Trophoblast cell (in vitro differentiated cells and primary cell): ENCODE measurements at places on chromosomes 7 and 10.

DNA sequence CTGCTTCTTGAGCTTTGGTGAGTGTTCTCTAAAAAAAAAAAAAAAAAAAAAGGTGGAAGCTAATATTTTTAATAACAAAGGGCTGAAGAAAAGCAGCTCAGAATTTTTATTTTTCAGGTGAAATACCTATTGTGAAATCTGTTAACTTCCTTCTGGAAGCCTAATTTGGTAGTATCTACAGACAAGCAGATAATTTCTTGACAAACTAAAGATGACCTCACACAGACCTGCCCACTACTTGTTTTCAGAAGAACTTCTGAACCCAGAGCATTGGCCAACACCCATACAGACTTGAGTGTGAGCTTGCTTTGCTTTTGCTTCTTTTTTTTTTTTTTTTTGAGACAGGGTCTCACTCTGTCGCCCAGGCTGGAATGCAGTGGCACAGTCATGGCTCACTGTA lies 31.2 kb downstream of the LRRC4 start:
- DNase-seq: no peak

GRCh38 chr10:54108961-54109360 lies 692.1 kb downstream of the PCDH15 start:
- DNase-seq: no peak

DNA sequence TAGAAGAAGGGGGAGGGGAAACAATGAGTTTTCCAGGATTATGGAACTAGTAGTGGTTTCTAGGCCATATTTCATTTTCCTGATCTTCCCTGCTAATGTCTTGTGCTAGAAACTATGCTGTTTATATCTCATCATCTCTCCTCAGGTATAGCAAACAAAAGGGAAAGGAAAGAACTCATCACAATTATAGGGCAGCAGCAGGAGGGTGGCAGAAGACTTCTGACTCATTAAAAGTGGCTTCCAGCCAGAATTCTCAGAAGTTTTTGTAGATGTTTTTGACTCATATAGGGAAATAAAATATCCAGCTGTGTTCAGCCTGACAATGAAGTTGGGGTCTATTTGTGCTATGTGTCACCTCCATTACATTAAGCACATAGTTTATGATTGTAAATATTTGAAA lies 6.5 kb downstream of the AHR start:
- DNase-seq: peak; percentile 42

GRCh38 chr7:55794527-55794926 lies 68.0 kb downstream of the SEPTIN14 start:
- DNase-seq: peak; percentile 67

DNA sequence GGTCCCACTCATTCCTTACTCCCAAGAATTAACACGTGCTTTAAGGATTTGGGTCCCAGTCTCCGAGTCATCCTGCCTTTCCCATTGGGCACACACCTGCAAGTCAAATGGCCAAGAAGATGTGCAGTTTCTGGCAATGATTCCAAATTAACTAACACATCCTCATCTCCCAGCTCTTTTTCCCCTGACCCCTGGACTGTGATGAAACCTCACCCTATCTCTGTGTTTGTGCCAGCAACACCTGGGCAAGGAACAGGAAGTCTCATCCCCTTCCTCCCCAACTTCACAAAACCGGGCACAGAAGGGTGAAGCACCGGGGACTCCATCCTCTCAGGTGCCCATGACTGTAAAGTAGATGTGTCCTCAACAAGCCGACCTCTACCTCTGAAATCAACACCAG lies 54.8 kb downstream of the PLXNA4 start:
- DNase-seq: no peak

GRCh38 chr7:85023066-85023712 lies 163.7 kb downstream of the SEMA3D start:
- DNase-seq: peak; percentile 85

- DNase-seq: peak; percentile 69
These were observed 470.0 kb downstream of the SUGCT start for GRCh38 chr7:40604601-40605438.

DNA sequence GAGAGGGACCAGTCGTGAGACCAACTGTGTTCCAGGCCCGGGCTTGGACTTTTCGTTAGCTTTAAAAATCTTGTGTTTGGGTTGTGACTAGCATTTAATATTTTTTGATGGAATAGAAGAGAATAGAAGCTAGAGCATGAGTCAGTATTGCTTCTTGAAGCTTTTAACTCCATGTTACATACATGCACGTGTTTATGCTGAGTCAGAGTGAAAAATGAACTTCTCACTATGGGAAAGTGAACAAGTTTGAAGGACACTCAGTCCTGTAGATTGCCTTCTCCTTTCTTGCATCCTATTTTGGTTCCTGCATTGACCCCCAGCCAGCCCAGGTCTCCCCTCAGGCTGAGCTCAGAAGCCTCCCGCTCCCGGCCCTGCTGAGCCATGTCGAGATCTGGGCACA lies 31.8 kb downstream of the GHRHR start:
- no peak for DNase-seq

DNA sequence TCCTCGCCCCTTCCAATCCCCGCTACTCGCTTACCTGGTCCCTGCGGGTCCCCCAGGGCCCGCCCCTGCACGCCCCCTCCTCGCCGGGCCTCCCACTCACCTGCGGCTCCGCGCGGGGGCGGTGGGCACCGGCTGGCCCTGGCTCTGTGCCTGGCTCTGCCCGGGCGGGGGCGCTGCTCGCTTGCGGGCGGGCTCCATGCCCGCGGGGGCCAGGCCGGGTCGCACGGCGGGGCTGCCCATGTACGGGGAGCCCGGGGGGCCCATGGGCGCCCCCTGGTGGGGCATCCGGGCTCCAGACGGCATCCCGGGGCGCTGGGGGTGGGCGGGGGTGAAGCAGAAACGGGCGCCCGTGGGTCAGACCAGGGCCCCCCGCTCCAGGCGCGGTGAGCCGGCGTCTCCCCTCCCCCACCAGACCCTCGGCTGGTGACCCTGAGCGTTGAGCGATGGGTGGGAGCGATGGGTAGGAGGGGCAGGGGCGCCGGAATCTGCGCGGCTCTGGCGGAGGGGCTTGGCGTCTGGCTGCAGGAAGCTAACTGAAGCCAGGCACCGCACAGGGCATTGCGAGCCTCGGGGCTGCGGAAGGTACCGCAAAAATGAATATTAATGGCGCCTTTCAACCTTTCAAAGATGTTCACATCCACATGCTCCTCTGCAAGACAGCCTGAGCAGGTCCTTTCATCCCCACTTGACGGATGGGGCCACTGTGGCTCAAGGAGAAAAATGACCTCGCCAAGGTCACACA lies 3.0 kb downstream of the SMARCD3 start:
- no peak for DNase-seq

DNA sequence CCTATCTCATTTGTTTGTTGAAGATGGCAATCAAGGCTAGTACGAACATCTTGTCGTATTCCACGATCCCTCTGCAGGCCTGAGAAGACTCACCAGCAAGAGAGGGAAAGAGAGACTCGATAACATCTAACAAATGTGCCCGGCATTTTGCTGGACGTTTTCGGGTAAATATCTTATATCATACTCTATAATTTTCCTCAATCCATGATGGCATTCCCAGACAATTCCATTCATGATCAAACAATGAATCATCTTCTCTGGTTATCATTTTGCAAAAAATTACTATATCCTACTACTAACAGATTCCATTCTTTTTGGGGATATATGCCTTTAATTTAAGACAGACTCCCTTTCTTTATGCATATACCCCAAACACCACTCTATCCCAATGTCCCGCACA lies 118.1 kb downstream of the TYW1B start:
- DNase-seq: peak; percentile 34

DNA sequence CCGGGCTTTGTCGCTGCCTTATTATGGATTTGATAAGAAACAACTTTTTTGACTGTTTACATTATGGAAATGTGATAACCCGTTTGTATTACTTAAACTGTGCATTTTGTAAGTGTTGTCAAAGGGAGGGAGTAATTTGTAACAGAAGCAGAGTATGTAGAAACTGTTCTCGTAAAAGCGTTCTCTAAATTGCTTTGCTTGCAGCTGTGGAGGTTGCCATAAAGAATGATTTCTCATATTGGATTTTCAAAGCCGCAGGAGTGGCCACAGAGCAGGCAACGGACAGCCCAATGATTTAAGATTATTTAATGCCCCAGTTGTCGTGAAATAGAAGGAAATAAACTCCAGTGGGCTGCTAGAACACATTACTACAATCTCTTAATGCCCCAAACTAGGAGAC lies 114.0 kb upstream of the INSYN2A start:
- DNase-seq: no peak

DNA sequence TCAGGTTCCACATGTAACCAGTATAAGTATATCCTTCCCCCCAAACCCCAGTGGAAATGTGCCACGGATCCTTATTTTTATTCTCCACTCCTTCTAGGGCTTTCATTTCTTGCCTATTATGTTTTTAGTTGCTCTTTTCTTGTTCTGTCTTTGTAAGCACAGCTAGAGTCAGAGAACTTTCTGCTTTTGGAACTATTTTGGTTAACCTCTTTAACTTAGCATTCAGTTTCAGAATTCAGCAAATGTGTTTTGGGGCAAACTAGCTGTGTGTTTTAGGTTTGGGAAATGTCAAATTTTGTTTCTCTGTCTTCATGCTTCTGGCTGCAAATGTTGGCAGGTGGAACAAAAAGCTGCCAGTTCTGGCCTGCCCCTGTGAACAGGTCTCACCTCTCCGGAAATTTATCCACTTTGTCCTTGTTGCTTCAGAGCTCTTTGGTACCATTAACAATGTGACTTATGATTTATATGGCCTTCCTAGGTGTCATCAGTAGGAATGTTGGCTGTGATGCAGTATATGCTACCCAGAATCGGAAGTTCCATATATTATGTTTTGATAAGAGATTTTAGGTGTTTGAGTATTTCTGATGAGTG lies 156.1 kb downstream of the ADK start:
- no peak for DNase-seq

- no peak for DNase-seq
These were observed 2.3 kb downstream of the CALU start for GRCh38 chr7:128741491-128741890.

GRCh38 chr7:124996778-124997177 lies 67.2 kb upstream of the POT1 start:
- DNase-seq: peak; percentile 43

DNA sequence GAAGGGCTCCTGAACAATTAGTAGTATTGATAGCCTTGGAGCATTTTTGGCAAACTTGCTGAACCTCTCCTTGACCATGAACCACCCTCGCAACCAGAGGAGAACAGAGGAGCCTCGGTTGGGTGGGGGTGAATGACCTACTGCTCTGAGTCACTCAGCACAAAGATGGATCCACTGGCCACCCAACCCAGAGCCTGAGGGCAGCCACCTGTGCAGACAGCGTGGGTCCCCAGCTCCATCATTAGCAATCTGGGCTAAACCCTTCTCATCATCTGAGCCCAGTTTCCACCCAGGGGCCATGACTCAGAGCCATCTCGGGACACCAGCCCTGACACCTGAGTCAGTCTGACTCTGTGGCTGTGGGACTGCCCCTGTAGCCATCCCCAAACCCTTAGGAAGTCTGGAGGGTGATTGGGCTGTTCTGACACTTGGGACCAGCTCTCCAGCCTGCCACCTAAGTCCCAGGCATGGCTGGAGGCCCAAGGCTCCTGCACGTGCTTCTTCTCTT lies 171.8 kb upstream of the GPR26 start:
- DNase-seq: no peak

- DNase-seq: no peak
These were observed 260.2 kb upstream of the BMPER start for GRCh38 chr7:33645104-33645503.

DNA sequence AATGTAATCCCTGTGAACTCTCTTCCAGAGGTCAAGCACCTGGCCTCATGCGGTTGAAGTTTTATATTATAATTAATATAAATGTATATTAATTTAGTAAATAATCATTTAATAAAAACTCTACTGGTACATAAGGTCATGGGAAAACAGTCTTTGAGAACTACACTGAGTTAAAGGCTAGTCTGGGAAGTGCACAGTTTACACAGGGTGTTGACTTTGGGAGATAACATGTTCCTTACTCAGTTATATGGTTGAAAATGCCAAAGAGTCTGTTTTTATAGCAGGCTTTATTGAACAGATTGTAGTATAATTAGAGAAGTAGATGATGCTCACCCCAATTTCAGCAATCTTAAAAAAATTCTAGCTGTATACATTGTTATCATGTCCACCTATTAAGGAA lies 735.9 kb downstream of the GATA3 start:
- DNase-seq: no peak

DNA sequence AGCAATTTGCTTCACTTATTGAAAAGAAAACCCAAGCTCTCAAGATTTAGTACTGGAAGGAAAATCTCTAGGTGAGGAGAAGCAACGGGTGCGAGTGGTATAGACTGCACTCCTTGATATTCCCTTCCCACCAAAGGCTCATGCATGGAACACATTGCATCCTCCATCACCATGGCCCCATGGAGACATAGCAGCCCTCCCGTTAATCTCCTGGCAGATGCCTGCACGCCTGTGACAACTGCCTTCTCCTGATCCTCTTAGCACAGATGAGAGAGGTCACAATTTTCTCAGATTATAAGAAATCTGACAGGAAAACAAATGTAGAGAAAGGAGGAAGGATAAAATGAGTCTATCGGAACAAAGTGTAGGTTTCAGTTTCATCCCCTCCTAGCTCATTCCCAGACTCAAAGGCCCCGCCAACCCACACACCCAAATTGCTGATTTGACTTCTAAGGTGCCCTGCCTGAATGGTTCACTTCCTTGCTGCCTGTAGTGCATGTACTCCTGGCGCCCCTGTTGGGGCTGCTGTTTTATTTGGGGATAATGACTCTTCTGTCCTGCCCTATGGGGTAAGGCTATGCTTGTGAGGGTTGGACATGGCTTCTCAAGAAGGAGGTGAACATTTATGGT lies 50.0 kb downstream of the PLXNA4 start:
- DNase-seq: no peak

GRCh38 chr7:29980151-29980550 lies 9.4 kb downstream of the SCRN1 start:
- no peak for DNase-seq

DNA sequence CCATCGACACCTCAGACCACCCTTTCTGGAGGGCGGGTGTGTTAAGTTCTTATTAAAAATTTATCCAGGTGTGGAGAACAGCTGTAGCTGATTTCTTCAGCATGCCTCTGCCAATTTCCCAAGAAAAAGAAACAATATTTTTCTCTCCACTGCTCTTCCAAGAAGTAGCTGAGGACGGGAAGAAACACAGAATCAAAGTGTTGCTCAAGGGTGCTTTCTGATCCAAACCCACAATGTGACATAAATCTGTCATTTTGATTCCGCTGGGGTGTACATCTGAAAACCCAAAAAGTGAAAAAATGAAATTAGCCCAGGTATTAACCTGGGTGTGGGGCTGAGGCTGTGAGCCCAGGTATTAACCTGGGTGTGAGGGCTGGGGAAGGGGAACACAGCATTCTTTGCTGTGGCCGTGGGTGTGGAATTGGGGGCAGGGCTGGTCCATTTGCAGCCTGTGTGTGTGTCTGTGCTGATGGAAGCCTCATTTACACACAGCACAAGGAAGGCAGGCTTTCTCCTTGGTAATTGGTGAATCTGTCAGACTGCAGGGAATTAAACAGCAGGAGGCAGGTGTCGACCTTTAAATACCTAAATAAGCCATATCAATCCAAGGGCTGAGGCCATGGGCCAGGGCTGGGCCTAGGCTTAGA lies 48.4 kb upstream of the CCDC3 start:
- DNase-seq: no peak

- no peak for DNase-seq
These were observed 30.4 kb upstream of the PPIF start for GRCh38 chr10:79316671-79317431.
